ENCODE measurements at places on chromosomes 7 and 10. TPM values are rescaled to one million over a fixed set of nuclear protein-coding genes. Genes with fewer than 3 reads are reported as not detected.

The SERPINE1 gene
- total RNA-seq = 240 TPM

The ATP5F1C gene
- 202 TPM for total RNA-seq

The PEX1 gene
- 22.0 TPM for total RNA-seq

The ZRANB1 gene
- 23.3 TPM for total RNA-seq

All from smooth muscle cell of bladder (primary cell).